ENCODE measurements at places on chromosomes 1 and 21. TPM values are rescaled to one million over a fixed set of nuclear protein-coding genes. Genes with fewer than 3 reads are reported as not detected.
A peak's percentile ranks its signal among the peaks of the same experiment; 100 is the strongest.

DNA sequence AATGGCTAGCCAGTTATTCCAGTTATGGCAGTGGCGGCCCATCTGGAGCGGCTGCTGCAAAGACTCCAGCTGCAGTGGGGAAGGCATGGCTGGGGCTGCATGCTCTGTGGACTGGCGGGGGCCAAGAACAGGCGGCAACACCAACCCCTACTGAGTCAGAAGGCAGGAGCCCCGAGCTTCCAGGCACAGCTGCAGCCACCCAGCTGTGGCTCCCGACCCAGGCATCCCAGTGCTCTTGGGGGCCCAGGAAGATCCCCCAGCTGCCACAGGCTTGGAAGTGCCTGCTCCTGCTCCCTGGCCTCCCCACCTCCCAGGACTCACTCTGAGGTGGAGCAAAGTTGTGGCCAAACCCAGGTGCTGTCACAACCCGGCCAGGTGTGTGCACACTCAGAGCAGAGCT lies 317.0 kb upstream of the RRP15 start:
- no peak for DNase-seq

GRCh38 chr1:94716965-94717364 lies 103.2 kb upstream of the SLC44A3 start:
- DNase-seq: no peak

DNA sequence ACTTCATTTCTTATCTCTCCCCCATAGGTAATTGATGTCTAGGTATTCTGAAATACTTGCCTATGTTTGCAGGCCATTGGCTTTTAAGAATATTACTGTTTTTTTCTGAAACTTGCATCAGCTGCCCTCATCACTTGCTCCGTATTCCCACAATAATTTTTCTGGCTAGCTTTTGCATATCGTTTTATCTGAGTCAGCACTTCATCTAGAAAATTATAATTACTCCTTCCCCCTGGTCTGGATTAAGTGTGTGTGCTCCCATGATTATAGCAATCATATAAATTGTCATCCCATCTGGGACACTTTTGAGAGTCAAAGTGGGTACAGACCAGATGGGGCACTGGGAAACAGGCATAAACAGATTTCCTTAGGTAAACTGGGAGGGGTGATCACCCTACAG lies 583.2 kb upstream of the B3GALT2 start:
- no peak for DNase-seq

DNA sequence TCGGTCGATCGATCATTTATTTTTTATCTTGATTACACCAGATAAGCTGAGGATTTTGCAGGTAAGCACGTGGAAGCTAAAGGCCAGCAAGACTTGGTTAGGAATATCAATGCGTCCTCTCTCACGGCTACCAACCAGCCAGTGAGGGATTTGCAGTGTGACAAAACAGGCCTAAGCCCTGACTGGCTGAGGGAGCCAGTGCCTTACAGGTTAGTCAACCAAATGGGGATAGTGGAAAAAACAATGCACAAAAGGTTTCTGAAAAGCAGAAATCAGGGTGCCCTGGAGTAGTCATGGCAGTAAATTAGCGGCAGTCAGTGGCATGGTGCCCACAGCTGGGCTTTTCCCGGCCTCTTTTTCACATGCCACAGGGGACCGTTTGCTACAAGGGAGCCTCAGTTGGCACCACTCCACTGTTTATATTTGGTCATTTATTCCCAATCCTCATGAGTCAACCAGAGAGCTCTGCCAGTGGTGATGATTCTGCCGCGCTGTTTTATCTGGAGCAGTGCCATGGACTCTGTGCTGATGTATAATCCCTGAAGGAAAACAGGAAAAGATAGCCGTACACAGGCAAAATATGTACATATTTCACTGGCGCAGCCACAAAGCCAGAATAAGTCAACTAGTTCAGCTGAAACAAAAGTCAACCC lies 167.6 kb downstream of the RHOU start:
- peak; percentile 97 for DNase-seq

DNA sequence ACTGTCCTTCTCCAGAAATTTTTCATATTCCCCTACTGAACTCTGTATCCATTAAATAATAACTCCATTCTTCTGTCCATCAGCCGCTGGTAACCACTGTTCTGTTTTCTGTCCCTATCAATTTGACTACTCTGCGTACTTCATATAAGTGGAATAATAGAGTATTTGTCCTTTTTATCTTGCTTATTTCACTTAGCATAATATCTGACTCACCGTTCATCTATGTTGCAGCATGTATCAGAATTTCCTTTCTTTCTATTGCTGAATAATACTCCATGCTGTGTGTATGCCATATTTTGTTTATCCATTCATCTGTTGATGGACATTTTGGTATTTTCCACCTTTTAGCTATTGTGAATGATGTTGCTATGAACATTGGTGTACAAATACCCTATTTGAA lies 71.9 kb downstream of the CEP350 start:
- no peak for DNase-seq

- no peak for DNase-seq
Measured at GRCh38 chr1:167994560-167994959, 57.7 kb upstream of the MPC2 start.

DNA sequence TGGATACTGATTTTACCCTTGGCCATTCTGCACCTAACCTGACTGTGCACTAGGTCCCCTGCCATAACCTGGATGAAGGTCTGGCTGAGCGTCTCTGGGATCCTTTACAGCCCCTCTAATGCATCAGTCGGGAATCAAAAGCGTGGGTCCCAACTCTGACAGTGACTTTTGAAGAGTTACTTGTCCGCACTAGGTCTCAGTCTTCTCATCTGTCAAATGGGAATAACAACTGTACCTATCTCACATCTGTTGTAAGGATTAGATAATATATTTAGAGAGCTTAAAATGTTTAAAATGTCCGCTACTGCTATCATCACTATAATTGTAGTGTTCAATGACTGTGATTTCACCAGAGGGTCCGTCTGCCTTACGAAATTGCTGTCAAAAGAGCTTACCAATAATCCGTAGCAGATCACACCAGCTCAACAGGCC lies 746 bp downstream of the TADA1 start:
- DNase-seq: no peak

DNA sequence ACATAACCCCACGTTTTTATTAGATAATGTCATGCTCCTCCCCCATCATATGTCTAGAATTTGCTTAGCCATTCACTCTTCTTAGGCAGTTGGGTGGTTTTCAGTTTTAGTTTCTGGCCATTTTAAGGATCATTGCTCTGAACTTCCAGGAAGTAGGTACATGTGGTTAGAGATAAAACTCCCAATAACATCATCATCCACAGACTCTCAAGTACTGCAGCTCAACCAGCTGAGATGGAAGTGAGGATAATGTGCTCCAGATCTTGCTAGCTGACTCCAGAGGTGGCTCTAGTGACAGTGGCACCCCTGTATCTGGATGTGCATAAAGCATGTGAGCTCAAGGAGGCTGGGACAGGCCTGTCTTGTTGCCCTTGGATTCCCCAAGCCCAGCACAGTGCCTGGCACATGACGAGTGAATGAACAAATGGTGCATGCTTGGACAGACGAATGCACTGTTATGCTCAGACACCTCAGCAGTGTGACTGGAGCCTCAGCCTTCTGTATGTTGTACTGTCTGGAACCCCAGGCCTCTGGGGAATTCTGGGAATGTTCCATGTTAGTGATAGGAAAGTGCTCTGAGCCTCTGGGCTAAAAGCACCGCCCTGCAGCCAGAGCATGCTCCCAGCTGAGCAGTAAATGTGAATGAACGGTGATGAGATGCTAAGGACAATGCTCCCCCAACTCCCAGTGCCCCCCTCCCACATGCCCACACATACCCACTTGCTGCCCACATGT lies 16.4 kb upstream of the KCNN3 start:
- DNase-seq: no peak

DNA sequence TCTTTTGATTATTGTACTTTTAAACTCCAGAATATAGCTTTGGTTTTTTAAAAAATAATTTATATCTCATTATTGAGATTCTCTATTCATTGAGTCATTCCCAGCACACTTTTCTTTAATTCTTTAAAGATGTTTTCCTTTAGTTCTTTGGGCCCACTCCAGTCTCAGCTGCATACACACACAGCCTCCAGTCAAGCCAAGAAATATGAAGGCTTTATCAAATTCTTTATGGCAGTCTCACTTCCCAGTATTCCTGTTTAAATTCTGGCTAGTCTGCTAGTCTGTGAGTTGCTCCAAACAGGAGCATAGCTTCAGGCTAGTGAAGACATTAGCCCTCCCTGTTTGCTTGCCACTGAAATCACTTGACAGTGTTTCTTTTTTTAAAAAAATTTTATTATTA lies 61.2 kb downstream of the CRP start:
- no peak for DNase-seq

DNA sequence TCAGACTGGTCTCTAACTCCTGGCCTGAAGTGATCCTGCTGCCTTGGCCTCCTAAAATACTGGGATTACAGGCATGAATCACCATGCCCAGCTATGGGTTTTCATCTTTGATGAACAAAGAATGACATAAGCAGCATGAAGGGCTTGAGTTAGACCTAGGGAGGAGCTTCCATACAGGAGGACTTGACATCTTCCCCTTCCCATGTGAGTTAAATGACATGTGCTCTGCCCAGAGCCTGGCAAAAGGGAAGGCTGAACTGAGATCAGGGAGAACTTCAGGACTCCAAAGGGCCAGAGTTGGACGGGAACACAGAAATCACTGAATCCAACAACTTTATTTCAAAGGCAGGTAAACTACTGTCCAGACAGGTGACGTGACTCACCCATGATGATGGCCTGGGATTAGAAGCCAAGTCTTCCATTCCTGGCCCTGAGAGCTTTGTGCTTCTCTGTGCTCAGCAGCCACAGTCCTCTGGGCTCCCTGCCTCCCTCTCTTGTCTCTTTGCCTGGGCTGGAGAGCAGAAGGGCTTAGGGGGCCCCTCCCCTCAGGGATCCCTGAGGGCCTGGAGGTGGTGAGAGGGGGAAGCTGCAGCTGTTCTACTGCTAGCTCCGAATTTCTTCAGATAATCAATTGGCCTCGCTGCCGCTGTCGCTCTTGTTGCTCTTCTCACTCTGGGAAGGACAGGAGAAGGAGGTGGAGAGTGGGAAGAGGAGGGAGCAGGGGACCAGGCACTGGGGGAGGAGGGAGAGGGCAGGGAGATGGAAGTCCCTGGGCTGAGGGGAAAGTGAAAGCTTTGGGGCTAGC lies 7.6 kb downstream of the NHLH1 start:
- DNase-seq: no peak

The SPOCD1 gene
- total RNA-seq: 3.6 TPM

The SLC35F3 gene
- not detected for total RNA-seq

The RAB3B gene
- 0.43 TPM for total RNA-seq
